ENCODE measurements at places on chromosomes 5 and 9.

GRCh38 chr9:131635285-131635684, 90.0 kb downstream of the PRRT1B start:
- DNase-seq: peak; percentile 44

DNA sequence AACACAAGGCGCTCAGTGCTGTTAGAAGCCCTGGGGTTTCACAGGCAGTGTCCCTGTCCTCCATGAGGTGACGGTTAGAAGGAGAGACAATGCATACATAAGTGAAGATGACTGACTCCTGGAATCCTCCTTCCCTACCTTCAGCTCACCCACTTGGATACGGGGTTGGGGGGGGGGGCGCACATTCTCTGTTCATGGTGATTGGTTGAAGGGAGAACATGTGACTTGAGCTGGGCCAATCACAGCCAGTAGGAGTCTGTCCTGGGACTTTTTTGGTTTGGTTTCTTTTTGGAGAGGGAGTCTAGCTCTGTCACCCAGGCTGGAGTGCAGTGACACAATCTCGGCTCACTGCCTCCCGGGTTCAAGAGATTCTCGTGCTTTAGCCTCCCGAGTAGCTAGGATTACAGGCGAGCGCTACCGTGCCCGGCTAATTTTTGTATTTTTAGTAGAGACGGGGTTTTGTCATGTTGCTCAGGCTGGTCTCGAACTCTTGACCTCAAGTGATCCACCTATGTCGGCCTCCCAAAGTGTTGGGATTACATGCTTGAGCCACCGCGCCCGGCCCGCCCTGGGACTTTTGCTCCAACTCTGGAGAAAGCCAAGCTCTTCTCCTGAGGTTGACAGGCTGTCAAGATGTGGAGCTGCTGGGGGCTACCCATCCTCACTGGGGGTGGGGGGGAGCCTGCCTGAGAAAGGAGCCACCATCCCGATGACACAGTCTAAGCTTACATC, 30.8 kb downstream of the SH3PXD2B start:
- no peak for DNase-seq

GRCh38 chr5:165504674-165505073, 1999.3 kb downstream of the MAT2B start:
- DNase-seq: no peak

- no peak for DNase-seq
These were observed 192.3 kb upstream of the GDNF start for GRCh38 chr5:38032149-38032548.

- no peak for DNase-seq
These were observed 245.4 kb downstream of the MLLT3 start for GRCh38 chr9:20376731-20377375.
